ENCODE measurements at places on chromosomes 16 and 17.

GRCh38 chr16:1923299-1924034 is 5.3 kb upstream of the HS3ST6 start:
- peak; percentile 30 for DNase-seq

DNA sequence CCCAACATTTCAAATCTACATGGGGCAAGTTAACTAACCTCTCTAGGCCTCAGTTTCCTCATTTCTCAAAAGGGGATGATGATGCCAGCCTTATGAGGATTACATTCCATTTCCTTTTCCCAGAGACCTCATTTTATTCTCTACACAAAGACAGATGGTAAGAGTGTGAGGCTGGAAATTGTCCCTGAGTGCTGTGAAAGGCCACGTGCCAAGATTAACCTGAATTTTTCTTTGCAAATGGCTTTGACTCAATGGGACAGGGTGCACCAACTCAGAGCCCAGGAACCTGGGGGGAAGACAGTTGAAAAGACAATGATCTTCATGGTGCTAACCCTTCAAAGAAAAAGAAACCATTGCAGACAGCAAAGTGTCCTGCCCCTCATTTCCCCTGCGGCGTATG is 332.8 kb downstream of the TMEM114 start:
- no peak for DNase-seq

GRCh38 chr16:84111525-84111924 is 5.2 kb downstream of the MBTPS1 start:
- DNase-seq: no peak

DNA sequence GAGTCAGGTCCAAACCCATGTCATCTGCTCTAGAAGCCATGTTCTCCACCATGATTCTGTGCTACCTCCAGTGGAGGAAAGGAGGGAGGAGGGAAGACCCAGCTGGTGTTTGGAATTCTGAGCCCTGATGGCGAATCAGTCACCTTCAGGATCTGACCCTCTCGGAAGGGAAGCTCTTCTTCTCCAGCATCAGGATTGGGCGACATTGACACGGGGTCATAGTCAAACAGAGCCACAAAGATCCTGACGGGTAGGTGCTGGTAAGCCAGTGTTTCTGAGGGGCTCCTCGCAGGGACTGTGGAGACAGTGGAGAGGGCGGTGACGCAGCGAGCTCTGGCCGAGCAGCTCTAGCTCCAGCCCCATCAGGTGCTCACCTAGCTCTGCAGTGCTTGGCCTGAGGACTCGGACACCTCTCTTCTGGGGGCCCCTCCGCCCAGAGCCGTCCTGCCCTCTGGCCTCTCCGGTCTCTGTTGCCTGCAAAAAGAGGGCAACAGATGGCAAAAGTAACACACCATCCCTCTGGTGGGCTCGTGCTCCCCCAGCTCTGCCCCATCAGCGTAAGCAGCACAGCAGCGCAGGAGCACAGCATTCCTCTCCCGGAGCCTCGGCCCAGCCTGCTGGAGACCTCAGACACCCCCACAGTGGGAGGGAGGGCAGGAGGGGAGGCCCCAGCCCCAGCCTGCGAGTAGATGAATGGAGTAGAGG is 21.0 kb downstream of the TSPOAP1 start:
- no peak for DNase-seq

DNA sequence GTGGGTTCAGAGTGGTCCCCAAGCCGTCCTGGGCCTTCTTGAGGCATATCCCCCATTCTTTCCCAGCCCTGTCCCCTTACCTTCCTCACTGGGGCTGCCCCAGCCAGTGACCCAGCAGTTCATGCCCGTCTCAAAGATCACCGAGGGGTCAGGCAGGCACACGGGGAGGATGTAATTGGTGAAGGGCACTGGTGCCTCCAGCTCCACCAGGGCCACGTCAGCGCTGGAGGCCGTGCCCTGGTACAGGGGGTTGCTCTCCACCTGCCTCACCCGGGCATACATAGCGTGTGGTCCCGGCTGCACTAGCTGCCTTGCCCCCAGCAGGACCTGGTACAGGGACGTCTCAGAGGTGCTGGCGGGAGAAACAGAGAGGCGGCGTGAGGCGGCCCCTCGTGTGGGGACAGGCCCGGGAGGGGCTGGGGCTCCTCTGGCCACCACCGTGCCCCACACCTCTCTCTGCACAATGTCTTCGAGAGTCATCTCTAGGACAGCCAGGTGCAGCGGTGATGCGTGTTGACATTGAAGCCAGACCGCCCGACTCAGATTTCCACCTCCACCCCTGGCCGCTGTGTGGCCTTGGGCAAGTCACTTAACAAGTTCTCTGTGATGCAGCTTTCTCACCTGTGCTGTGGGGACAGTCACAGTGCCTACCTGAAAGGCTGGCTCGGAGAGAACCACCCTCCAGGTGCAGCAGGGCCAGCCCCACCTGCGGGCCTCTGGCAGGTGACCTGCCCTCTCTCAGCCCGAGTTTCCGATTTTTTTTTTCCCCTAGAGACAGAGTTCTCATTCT is 5.8 kb downstream of the PRSS27 start:
- no peak for DNase-seq

GRCh38 chr16:24523569-24523968 is 15.8 kb upstream of the RBBP6 start:
- no peak for DNase-seq

DNA sequence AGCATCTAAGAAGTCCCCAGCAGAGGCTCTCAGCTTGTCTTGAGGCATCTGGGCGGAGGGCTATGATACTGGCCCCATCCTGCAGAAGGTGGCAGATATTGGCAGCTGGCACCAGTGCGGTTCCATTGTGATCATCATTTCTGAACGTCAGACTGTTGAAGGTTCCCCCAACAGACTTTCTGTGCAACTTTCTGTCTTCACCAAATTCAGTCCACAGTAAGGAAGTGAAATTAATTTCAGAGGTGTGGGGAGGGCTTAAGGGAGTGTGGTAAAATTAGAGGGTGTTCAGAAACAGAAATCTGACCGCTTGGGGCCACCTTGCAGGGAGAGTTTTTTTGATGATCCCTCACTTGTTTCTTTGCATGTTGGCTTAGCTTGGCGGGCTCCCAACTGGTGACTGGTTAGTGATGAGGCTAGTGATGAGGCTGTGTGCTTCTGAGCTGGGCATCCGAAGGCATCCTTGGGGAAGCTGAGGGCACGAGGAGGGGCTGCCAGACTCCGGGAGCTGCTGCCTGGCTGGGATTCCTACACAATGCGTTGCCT is at the start of gene CIITA:
TSS of gene CIITA (plus strand) at position 404 of the 543 bp plus-strand sequence. CDS start at position 533, 129 bp downstream.
- DNase-seq: peak; percentile 80

GRCh38 chr16:68492543-68493411 is 44.5 kb upstream of the SMPD3 start:
- no peak for DNase-seq

GRCh38 chr16:28556914-28557320 is 3.2 kb downstream of the SGF29 start:
- DNase-seq: no peak

- DNase-seq: no peak
Observed at GRCh38 chr17:51662204-51663056, 402.1 kb downstream of the UTP18 start.

DNA sequence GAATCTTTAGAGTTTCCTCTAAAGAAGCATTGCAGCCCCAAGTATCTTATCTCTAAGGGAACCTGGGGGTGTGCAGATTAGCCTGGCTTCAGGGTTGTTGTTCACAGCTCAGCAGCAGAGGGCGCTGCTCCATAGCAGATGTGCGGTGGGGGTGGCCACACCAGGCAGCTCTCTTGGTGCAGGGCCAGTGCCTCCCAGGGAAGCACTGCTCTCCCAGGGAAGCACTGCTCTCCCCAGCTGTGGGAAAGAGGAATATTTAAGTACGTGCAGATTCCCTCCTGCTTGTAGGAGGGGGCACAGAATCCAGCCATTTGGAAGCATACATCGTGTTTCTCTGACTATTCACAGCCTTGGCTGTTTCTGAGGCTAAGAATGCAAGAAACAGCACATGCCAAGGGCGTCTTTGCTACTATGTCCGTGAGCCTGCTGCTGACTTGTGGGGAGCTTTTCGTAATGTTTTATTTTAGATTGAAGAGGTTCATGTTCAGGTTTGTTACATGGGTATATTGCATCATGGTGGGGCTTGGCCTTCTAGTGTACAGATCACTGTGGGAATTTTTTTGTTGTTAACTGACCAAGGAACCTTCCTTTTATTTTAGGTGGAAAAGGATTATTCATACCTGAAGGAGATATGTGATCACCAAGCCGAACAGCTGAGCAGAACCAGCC is 217.8 kb downstream of the SPECC1 start:
- peak; percentile 87 for DNase-seq

DNA sequence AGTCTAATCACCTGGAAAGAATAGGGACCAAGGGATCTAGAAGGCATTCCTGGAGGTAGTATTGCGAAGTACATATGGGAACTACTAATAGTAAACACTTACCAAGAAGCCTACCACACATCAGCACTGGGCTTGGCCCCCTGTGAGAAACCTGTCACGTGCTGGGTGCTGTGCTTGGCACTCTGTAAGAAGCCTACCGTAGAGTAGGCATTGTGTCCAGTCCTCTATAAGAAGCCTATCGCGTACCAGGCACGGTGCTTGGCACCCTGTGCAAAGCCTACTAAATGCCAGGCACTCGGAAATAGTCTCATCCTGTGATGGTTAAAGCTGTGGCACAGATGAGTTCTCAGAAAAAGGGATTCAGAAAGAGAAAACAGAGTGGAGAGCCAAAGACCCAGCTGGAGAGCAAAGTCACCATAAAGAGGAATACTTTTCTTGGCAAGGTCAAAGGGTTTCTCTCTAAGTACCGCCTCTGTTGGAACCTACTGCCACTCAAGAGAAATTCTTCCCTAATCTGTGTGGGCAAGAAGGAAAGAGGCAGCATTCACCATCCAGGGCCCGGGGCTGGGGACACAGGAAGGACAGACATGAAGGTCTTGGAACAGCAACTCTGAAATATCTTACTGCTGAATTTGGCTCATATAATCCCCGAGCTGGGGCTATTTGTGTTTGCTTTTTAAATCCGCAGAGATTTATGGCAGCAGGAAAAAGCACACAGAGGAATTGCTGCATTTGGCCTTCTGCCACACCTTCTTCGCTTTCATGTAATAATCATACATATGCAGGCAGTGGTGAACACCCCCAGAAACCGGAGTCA is 81.8 kb downstream of the VAT1L start:
- DNase-seq: no peak

DNA sequence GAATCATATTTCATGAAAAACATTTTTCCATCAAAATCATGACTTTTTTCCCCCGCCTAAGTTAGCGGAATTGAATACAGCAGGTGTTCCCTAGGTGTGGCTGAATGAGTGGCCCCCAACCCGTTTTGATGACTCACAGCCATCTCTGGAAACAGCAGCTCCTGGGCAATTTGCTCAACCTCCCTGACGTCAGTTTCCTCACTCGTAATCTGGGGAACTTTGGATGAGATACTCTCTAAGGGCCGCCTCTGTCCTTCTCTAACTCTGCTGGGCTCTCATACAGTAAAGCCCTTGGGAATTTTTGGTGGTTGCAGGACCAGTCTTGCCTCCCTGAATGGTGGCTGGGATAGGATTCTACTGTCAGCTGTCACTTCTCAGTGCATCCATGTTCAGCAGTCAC is 11.6 kb upstream of the NTN1 start:
- DNase-seq: no peak

GRCh38 chr16:5066511-5066910 is 755 bp upstream of the C16orf89 start:
- DNase-seq: no peak

GRCh38 chr17:7552621-7553051 is 3.8 kb downstream of the TNFSF12 start:
- DNase-seq: peak; percentile 62

DNA sequence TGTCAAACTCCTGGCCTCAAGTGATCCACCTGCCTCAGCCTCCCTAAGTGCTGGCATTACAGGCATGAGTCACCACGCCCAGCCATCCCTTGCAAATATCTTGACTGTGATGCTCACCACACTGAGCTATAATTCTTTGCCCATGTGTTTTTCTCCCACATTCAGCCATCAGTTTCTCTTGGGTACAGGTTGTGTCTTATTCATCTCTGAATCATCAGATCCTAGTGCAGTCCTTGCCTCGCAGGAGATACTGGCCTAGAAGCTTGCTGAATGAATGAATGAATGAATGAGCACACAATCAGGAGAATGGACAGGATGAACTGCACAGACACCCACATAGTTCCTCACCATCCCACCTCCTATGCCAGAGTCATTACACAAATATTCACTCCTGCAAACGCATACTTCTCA is 24.4 kb upstream of the ETV4 start:
- DNase-seq: peak; percentile 20

GRCh38 chr16:87426423-87427215 is 34.5 kb downstream of the MAP1LC3B start:
- DNase-seq: no peak

DNA sequence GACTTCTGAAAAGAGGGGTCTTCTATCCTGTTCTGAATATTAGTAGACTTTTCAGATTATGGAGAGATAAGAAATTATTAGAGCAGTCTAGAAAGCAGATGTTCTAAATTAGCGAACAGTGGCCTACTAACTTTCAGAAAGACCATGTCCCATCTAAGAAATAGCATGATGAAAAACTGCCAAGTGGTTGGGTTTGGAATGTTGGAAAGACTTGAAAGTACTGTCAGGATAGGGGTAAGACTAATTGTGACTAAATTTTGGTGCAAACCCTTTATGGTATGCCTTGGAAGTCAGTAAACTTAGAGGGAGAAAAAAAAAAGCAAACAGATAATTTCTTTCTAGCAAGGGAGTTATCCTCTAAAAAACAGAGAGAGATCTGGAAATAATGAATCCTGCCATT is 41.1 kb downstream of the TANGO6 start:
- DNase-seq: no peak

DNA sequence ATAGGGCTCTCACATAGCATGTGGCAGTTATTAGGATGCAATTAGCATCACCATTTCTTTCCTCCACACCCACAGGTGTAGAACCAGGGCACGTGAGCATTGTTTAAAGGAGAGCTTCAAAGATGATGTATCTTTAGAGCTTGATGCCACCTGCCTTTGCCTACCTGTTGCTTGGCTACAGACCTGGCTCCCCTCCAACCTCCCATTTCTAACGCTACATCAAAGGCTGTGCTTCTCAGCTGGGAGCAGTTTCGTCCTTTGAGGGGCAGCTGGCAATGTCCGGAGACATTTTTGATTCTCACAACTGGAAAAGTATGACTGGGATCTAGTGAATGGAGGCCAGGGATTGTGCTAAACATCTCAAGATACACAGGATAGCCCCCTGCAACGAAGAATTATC is 78.5 kb upstream of the CLEC3A start:
- DNase-seq: no peak

- no peak for DNase-seq
Observed at GRCh38 chr16:4684763-4685162, 8.6 kb upstream of the NUDT16L1 start.

GRCh38 chr17:77216486-77216885 is 75.7 kb downstream of the SEC14L1 start:
- no peak for DNase-seq

- DNase-seq: no peak
Observed at GRCh38 chr17:5068236-5068635, 10.0 kb upstream of the ZFP3 start.

Data from activated CD4-positive, alpha-beta memory T cell treated with anti-CD3 and anti-CD28 coated beads for 36 hours (primary cell).